Left renal cortex interstitium (tissue), 4 donors: ENCODE measurements at places on chromosomes 16 and 17.

DNA sequence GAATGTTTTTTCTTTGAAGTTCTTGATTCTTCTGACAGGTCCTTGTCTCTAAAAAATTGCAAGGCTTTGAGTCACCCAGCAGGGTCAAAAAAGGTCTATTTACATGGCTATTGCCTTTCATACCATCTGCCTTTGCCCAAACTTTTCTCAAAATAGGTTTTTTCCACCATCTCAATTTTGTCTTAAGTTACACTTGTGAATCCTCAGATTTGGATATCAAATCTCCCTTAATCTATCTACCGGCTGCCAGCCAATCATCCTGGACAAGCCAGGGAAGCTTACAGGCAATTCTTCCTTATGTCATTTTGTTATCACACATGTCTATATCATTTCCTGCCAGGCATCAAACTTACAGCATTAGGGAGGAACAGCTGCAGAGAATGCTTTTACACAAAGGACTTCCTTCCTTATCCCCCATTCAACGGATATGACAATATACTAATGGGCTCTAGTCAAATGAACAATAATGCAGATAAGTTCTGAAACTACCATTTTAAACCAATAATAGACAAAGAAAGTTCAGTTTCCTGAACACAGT, 104.1 kb upstream of the CORO6 start:
- no peak for DNase-seq

DNA sequence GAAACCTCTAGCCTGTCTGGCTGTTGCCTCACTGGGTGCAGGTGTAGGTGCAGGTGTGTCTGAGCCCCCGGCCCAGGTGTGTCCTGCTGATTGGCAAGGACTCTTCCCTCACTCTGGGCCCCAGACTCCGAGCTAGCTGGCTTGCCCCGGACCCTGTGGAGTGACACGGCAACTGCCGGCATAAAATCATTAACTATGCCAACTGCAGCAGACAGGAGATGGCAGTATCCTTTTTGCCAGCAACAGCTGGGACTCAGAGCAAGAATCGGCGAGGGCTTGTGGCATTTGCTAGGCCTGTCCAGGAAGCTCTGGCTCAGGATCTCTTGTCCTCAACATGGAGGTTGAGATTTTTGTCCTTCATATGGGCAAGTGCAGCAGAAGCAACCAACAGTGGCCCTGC, 20.8 kb downstream of the CIAPIN1 start:
- DNase-seq, result no peak

DNA sequence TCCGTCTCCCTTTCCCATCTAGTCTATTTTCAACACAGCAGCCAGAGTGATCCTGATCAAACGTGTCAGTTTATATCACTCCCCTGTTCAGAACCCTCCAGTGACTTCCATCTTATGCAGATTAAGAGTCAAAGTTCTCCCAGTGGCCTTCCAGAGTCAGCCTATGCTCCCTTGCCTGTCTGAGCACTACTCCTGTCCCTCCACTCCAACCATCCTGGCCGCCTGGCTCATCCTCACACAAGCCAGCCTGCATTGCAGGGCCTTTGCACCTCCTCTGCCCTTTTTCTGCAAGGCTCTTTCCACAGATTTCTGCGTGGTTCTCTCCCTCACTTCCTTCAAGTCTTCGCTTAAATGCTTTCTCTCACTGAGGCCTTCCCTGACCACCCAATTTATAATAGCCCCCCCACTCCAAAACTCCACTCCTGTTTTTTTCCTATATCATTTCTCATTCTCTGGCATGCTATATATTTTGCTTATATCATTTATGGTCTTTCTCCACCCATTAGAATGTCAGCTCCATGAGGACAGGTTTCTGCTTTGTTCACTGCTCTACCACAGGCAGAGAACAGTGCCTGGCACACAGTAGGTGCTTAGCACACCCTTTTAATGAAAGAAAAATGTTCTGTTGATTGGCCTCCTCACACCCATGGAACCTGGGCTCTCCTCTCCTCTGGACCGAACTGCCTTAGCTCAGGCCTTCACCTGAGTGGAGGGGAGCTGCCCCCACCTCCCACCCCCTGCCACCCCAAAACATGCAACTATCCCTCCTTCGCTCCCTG, 9.3 kb downstream of the SAMD14 start:
- DNase-seq, result no peak

- DNase-seq, result no peak
These were observed 30.9 kb upstream of the CLEC18B start for GRCh38 chr16:74451951-74452758.

DNA sequence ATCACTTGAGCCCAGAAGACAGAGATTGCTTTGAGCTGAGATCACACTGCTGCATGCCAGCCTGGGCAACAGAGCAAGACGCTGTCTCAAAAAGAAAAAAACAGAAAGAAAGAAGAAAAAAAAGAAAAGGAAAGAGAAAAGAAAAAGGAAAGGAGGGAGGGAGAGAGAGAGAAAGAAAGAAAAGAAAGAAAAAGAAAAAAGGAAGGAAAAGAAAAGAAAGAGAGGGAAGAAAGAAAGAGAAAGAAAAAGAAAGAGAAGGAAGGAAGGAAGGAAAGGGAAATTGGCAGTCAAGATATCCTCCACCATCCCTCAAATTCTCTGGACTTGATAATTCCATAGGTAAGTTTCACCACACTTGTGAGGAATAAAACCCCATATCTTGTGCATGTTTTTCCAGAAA, 71.4 kb upstream of the WSB1 start:
- no peak for DNase-seq

DNA sequence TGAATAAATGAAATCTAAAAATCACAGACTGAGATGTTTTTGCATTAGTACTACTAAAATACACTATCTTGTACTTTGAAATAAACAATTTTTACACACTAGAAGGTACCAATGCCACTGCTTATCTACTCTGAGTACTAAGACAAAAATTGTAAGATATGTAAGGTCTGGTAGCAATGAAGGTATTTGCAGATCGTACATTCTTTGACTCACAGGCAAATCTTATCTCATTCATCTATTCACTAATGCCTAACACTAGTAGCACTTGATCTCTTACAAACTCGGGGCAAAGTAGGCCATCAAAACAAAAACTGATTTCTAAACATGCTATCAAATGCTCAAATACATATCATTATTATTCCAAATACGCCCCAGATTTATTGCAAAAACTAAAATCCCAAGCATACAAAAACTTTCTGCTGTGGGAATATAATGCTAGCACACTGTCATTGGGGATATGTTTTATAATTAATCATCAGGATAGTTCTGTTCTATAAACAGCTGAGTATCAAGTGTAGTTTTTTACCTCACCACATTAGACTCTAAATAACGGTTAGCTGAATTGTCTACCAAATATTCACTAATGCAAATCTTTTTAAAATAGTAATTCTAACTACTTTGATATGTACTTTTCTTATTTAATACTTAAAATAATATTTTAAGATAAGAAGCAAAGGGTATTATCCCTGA, 68.0 kb downstream of the MED13 start:
- DNase-seq, result no peak

DNA sequence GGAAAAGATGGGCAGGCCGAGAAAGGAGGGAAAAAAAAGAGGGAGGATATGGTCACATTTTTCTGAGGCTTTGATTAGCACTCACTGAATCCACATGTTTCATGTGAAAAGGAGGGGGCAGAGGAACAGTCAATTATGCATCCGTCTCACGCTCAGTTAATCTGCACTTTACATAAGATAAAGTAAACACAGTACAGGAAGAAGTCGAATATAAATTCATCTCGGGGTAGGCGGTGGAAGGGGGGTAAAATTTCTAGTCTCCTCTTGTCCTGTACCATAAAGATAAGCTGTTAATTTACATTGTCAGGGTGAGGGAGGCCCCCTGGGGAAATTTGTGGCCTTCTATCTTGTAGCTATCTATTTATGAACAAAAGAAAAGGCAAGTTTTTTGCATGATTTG, 73.1 kb upstream of the CES5A start:
- DNase-seq, result no peak

GRCh38 chr16:69469807-69470561, 45.6 kb downstream of the CYB5B start:
- DNase-seq, result no peak

GRCh38 chr16:80693553-80693952, 110.8 kb downstream of the CDYL2 start:
- no peak for DNase-seq

DNA sequence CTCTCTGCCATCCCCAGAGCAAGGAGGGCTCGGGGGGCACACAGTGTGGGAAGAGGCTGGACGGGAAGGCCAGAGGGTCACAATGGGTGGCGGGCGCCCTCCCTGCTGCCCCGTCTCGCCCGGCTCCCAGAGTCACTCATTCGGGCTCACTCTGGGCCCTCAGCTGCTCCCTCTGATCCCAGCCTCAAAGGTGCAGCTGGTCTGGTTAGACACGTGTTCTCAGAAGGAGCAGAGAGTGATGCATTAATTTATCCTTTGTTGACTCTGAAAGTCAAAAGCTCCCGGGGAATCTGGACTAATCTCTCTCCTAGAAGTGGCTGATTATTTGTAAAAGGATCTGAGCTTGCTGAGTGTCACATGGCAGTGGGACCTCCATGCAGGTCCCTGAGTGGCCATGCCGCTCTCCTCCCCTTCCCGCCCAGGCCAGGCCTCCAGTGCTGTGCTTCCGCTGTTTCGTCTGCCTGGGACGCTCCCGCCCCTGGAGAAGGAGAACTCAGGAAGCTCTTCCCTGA, 87.5 kb downstream of the SEC14L1 start:
- no peak for DNase-seq

DNA sequence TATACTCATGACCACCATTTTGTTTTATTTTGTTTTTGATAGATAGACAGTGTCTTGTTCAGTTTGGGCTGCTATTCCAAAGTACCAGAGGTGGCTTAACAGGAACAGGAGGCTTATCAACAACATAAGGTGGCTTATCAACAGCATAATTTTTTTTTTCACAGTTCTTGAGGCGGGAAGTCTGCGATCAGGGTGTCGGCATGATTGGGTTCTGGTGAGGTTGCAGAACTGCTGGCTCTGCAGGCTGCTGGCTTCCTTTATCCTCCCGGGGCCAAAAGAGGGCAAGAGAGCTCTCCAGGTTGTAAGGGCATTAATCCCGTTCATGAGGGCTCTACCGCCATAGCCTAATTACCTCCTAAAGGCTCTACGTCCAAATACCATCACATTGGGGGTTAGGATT, 11.8 kb upstream of the HSD17B2 start:
- DNase-seq, result no peak

DNA sequence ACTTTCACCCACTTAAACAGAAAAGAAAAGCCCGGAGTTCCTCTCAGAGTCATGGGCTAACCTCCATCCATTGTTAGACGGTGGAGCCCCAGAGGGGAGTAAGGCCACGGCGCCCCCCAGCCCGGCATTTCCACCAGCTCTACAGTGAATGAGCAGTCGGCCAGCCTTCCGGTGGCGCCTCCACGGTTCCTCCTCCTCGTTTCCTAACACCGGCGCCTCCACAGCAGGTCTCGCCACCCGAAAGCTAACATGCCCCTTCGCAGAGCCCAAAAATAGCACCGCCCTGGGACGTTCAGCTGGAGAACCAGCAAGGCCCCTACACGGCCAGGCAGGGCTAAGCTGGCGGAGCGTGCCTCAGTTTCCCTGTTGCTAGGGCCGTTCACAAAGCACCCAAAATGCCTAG, 858 bp downstream of the MMD start:
- no peak for DNase-seq

- DNase-seq, result no peak
These were observed 58.1 kb downstream of the SLFN11 start for GRCh38 chr17:35315283-35315682.

GRCh38 chr16:65388592-65388991, 266.7 kb upstream of the CDH11 start:
- DNase-seq, result no peak

DNA sequence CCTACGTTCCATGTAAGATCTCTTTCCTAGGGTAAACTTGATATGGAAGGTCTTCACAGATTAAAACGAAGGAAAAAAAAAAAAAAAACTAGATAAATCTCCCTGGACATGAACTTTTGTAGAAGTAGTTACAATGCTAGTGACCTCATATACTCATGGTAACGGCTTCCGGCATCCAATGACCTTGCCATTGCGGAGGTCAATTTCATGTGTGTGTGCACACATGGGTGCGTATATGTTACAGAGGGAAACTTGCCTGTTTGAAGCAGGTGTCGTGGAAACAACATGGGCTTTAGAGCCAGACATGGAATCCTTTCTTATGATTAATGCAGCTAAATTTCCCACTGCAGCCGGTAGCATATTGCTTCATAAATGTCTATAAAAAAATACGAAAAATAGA, 435.5 kb downstream of the MAF start:
- no peak for DNase-seq

DNA sequence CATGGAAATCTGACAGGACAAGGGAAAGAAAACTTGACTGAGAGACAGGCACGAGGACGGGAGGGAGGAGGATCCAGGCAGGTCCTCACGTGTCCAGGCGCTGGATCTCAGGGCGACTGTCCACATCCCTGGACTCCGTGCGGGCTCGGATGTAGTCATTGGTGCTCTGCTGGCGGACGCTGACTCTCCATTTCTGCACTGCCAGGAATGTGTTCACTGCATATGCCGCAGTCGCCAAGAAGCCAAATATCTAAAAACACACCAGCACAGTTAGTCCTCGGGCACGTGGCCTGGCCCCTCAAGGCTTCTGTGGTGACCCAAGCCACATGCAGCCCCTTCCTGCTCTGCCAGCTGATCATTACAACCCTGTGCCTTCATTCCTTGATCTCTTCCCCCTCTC, 17.5 kb downstream of the CMTM3 start:
- no peak for DNase-seq

DNA sequence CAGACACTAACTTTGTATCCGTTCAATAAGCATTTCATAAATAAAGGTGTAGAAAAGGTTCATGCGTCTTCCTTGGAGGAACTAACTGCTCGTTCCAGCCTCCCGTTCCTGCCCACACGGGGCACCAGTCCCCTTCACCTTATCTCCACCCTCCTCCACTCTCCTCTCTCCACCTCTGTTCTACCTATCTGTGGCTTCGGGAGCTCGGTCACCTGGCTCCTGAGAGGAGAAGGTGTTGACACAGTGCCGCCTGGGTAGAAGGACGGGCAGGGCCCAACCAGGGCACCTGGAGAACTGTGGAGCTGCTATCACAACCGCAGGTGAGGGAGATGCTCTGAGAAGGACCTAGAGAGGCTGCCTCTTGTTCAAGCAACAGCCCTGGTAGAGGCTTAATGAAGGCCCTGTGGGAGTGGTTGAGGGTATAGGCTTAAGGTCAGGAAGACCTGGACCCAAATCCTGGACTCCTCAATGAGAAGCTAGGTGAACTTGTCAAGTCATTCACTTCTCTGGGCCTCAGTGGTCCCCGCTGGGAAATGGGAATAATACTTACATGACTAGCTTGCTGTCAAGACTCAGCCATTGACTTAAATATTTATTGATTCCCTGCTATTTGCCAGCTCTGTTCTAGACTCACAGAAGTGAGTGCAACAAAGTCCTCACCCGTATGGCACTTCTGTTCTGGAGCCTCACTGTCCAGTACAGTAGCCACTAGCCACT, 9.6 kb upstream of the MINK1 start:
- no peak for DNase-seq

GRCh38 chr17:41490000-41490990, 585 bp upstream of the KRT36 start:
- DNase-seq, result no peak
